ENCODE measurements at places on chromosomes 11 and 22.

- no peak for DNase-seq
Observed at GRCh38 chr11:124581817-124582216, 12.0 kb downstream of the OR8A1 start.

DNA sequence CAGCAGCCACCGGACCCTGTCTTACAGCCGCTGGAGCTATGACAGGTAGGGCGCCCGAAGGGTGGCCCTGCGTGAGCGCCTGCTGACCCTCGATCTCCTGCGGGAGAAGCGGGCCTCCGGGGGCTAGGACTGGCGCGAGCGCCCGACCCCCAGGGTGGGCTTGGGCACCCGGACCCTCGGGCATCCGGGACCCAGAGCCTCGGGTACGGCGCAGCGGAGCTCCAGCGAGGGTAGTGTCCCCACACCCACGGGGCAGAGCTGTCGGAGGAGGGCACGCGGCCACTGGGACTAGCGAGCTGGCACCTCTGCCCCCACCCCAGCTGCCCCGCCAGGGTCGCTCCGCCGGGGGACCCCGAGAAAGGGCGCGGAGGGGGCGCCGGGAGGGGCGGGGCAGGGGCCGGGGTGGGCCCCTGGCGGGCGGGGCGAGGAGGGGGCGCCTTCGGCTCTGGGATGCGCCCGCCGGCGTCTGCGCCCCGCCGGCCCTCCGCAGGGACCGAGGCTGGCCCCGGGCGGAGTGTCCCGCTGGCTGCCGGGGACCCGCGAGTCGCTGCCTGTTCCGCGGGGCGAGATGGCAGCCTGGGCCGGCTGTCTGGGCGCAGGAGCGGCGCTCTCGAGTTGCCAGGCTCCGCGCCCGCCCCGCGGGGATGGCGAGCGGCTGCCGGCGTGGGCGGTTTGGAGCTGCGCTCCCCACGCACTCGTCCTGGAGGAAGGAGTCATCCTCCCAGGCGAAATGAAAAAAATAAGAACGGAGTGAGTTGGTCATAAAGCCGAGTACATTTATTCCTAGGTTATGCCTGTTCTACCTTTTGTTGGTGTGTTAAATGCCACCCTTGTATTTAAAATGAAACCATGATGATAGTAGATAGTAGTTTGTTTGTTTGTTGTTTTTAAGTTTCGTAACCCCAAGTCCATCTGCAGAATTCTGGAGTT, 32.4 kb downstream of the EIF3F start:
- no peak for DNase-seq

GRCh38 chr11:79087238-79087960, 353.4 kb downstream of the TENM4 start:
- no peak for DNase-seq

- DNase-seq: no peak
Observed at GRCh38 chr11:111870113-111870512, 1.3 kb downstream of the ALG9 start.

- no peak for DNase-seq
Observed at GRCh38 chr11:66302656-66303055, 11.0 kb downstream of the TMEM151A start.
